ENCODE measurements at places on chromosomes 12 and 14.

DNA sequence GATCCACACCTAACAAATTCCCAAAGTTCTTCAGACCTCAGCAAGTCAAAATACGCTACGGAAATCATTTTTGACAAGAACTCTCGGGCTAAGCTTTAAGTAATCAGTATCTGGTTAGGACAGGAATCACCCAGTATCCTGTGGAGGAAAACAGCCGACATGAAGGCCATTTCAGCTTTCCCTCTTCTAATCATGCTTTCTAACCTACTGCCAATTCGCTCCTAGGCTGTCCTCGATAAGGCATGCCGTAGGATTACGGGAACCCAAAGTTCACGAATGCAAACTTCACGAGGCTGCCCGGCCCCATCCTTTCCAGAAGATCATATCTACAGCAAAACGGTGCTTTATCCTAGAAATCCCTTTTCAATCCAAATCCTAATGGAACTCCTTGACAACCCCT is 81.8 kb upstream of the PTPRB start:
- DNase-seq, result no peak

GRCh38 chr14:62626416-62626815 is 418.8 kb downstream of the KCNH5 start:
- DNase-seq, result no peak

DNA sequence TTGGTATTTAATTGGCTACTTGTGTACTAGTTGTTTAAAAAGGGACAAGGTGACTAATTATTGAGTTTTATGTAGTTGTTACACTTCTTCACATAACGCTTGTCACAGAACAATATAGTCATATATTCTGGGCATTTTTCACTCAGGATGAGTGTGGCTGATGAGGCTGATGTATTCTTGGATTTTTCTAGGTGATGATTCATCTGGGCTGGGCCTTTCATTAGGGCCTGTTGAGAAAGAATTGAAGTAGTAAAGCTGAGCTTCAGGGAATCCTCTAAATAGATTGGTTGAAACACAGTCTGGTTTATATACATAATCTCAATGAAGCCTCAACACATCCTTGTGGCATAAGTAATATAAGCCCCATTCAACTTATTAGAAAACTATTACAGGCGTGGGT is 445.7 kb downstream of the DAD1 start:
- DNase-seq, result no peak

GRCh38 chr12:18446061-18446644 is 184.8 kb downstream of the PIK3C2G start:
- no peak for DNase-seq

- DNase-seq, result no peak
Measured at GRCh38 chr12:14072987-14073386, 91.6 kb upstream of the GRIN2B start.

DNA sequence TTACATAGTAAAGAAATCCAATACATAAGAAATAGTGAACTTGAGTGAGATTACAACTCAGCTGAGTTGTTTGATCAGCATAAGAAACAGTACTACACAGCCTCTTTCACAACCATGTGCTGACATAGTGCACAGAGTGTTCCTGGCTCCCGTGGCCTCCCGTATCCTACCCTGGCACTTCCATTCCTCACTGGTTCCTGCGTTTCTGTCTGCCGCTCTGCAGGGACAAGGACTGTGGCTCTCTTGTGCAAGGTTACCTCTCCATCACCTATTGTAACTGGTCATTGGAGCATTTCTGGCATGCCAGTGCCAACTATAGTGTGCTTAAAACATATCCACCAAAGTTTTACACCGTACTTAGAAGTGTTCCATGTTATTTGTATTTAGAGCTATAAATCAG is 46.3 kb upstream of the PCED1B start:
- DNase-seq, result no peak

DNA sequence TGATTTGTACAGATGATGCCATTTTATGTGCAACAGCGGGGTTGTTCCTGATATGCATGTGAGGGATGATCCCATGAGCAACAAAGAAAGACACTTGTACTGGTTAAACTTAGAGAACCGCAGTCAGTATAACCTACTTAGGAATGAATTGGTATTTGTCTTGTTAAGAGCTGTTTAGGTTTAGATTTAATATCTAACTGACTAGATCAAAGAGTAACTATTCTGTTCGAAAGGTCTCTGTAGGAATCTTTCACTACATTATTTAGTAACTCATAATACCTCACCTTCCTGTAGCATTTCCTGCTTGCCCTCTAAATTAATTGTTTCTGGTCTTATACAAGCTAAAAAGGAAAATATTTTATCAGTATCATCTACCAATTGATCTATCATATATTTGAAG is 350.4 kb downstream of the TRHDE start:
- DNase-seq, result no peak

DNA sequence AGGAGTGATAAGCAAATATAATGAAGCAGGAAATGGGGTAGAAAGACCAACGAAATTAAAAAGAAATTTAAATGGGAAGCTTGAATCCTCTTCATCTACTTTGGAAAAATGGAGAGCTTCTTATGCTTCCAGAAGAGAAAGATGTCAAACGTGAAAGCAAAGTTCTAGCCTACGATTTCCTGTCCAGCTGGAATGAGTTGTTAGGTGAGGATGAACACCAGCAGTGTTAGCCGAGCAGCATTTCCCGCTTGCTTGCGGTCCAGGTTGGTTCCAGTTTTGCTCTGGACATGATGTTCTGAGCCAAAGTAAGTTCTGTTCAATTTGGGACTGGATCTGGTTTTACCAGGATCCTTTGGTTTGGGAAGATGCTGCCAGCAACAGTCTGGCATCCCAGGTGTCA is 78.9 kb downstream of the DACT1 start:
- no peak for DNase-seq

- no peak for DNase-seq
Measured at GRCh38 chr12:93772003-93772700, 95.0 kb downstream of the CRADD start.

DNA sequence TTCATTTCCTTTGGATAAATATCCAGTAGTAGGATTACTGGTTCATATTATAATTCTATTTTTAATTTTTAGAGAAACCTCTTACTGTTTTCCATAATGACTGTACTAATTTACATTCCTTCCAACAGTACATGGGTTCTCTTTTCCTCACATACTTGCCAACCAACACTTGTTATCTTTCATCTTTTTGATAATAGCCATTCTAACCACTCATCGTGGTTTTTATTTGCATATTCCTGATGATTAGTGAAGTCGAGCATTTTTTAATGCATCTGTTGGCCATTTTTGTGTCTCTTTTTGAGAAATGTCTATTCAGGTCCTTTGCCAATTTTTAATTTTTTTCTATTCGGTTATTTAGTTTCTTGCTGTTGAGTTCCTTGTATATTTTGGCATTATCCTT is 457.7 kb upstream of the PDE3A start:
- DNase-seq, result no peak

GRCh38 chr12:127280393-127281275 is 986.3 kb upstream of the TMEM132C start:
- DNase-seq, result no peak

GRCh38 chr12:14846042-14846587 is 2.8 kb upstream of the ART4 start:
- no peak for DNase-seq

DNA sequence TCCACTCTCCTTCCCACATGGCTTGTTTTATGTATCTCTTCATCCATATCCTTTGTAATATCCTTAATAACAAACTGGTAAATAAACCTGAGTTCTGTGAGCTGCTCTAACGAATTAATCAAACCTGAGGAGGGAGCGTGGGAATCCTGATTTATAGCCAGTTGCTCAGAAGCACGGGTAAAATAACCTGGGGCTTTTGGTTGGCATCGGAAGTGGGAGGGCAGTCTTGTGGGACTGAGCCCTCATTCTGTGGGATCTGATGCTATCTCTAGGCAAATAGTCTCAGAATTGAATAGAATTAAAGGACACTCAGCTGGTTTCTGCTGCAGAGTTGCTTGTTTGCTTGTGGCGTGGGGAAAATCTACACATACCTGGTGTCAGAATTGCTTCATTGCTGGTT is 17.5 kb upstream of the LDHB start:
- DNase-seq, result no peak

DNA sequence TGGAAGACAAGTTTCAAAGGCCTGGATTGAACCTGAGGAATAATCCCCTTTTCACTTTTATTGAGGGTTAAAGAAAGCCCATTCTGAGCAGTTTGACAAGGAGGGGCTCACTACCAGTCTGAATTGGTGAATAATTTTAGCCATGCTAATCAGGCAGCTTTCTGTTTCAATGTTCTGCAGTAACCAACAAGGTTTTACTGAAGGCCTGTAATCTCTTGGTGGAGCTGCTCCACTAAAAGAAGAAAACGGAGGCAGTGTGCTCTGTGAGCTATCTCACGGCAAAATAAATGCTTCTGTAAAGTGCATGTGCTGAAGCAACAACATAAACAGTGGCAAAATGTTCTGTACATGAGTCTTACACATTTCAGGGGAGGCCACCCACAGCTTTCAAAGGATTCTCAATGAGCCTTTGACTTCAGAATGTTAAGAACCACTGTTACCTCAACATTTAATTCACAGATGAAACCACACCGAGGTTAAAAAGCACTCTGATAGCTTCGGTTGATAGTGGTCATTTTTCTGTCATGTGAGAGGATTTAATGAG is 111.2 kb downstream of the LRIG3 start:
- no peak for DNase-seq

DNA sequence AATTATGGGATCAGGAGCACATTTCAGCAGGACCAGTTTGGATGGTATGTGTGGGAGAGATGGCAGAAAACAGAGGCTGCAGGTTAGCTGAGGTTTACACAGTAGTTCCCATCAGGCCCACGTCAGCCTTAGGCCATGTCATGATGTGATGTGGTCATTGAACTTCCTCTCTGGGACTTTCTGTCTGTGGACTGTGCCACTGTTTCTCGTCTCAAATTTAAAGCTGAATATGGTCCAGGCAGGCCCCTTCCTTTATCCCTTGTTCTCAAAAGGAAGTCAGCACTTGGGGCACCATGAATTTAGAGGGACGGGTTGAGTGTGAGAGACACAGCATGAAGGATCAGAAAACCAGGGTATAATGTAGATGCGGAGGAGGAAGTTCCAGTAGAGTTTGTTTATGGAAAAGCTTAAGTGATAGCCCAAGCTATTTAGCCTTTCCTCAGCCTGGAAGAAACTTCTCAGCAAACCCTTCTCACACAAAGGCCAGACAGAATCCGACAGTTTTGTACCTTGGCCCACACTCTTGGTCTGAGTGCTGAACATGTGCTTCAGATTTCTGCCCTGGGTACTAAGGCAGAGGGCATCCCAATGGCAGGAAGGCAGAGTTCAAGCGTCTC is 3.6 kb upstream of the IGFBP6 start:
- DNase-seq, result no peak

DNA sequence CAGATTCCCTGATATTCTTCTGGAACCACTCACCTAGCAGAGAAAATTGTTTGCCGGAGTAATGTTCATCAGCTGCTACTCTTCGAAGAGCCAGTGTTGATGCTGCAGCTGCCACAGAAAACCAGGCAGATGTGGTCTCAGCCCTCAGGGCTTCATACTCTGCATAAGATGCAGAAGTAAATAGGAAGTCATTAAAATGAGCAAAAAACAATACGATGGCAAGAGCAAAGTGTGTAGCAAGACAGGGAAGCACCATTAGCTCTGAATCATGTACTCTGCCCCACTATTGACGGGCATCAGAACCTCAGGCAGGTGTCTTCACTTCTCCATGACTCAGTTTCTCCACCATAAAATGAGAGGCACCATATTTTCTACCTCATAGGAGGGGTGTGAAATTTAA is 991.6 kb upstream of the TMEM132C start:
- DNase-seq, result no peak

- DNase-seq, result no peak
Measured at GRCh38 chr14:52063052-52063462, 5.8 kb downstream of the NID2 start.

DNA sequence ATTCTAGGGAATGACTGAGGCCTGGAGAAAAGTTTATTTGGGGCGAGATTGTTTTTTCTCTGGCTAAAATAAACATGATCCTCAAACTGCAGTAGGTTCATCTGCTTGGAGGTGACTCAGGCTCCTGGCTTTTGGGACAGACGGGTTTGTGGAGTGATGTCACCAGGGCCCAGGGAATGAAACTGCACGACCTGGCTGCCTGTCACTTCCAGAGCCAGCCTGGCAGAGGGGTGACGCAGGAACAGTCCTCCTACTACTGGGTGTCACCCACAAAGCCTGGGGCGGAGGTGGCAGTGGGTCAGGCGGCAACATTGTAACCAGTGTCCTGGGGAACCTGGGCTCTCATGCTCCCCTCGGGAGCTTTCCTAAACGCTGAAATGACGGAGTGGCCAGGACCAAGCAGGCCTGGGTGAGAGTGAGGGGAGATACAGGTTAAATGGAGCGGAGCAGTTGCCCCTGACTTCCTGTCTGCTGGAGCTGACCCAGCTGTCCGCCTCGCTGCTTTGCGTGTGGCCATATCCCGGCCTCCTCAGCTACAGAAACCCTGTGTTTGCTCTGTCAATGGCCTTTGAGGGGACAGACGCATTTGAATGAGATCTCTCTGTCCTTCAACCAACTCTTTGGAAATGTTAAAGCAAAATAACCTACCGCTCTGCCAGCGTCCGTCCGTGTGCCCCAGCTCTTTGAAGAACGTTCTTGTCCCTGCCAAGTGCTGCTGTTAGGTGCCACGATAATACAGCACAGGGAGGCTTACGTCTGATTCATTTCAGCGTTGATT is 6.5 kb downstream of the HIP1R start:
- no peak for DNase-seq

GRCh38 chr12:19624491-19624890 is 185.2 kb downstream of the AEBP2 start:
- DNase-seq, result no peak

DNA sequence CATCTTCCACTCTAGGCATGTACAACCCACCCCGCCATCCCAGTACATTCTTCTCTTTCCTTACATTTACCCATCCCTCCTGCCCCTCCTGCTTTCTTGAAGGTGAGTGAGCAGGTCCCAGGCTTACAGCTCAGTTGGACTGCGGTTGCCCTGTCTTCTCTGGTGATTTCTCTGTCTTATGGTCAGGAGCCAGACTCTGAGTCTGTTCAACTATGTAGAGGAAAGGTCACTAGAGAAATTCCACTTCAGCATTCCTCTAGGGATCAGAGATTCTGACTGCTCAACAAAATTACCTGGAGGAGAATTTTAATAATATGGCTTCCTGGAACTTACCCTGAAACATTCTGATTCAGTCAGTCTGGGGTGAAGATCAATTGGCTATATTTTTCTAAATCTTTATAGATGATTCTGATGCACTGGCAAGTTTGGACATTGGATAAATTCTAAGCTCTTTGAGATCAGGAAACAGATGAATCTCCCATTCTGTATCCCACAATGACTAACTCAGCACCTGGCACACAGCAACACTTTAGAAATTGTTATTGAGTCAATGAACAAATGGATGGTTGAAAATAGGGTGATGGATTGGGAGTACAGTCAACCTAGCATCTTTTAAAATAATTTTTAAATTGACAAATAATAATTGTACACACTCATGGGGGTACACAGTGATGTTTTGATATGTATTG is 128.6 kb upstream of the HIF1A start:
- no peak for DNase-seq

GRCh38 chr14:56149995-56150394 is 31.8 kb downstream of the PELI2 start:
- DNase-seq, result no peak

DNA sequence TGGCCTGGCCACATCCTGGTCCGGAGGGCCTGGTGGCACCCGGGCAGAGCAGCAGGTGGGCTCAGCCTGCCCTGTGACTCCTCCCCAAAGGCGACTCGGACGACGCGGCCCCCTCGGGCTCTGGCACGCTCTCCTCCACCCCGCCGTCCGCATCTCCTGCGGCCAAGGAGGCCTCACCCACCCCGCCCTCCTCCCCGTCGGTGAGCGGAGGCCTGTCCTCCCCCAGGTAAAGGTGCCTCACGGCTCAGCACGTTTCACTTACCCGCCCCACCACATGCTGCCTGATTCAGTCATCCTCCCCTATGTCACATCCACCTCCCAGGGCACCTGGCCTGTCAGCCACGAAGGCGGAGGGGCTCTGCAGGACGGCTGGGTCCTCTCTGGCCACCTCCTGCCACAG is 6.8 kb upstream of the TEX22 start:
- DNase-seq, result no peak
